Activated CD4-positive, alpha-beta T cell treated with anti-CD3 and anti-CD28 coated beads for 48 hours (primary cell): ENCODE measurements at places on chromosomes 3 and 15.

- peak; percentile 56 for DNase-seq
Observed at GRCh38 chr15:92906563-92907081, 6.5 kb downstream of the CHD2 start.

GRCh38 chr3:108215871-108216270 lies 6.4 kb downstream of the IFT57 start:
- no peak for DNase-seq

DNA sequence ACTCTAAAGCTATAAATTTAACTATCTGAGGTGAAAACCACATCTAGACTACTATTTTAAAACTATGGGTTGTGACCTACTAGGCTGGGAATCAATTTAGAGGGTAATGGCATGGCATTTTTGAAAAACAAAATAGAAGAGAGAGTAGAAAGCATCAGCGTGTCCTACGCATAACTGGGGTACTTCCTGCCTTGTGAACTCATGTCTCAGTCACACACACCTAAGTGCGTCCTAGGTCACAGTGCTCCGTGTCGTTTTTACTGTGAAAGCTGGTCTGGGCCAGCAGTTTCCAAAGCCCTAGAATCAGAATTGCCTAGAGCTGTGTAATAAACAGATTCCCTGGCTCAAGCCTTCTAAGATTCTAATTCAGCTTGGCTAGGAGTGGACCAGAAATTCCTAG lies 32.3 kb downstream of the RFT1 start:
- no peak for DNase-seq

DNA sequence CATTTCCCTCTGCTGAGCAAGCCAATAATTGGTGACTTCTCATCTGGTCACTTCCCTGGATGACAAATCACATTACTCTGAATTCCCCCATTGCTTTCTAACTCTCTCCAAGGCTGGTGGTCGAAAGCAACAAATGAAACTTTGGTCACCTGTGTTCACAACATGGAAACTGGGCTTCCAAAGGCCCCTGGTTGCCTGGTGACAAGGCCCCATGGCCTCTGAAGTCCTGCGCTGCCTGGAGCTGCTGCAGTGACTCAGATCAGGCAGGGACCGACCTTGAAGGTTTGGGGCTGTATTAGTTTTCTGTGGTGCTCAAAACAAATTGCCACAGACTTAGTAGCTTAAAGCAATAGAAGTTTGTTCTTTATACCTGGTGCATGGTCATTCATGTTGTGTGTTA lies 345.3 kb downstream of the WDR72 start:
- DNase-seq = no peak

DNA sequence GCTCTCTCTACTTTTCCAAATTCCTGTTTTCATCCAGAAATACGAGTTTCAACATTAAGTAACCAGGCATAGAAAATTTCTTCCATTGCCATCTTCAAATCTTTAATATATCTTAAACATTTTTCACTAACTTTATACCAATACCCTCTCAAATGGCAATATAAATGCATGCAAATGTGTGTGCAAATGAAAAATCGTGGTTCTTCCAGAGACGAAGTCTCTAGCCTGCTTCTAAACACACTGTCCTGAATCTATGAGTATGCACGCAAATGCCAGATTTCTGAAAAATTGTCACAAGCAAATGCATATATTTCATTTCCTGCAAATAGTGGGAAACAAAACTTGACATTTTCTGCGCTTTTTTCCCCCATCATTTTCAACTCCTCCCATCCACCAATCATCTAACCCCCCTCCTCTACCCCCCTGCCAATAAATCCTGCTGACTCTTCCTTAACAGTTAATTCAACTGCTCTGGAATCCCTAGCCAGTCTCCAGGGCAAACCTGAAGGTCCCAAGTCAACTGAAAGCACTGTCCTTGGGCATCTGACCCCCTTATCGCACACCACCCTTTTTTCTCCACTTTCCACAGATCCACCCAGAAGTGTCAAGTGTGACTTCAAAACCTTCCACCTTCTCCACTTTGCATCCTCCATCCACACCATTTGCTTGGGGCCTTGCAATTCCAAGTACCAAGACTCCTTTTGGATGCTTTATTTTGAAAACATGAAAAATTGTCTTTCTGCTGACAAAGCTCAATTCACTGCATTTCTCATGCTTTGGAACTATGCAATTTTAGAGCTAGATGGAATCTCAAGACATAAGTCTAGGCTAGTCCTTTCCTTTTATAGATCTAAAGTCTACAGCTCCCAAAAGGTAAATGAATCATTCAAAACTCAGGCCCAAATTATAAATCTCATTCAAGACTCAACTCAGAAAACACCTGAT lies 144.7 kb downstream of the OSBPL10 start:
- no peak for DNase-seq

DNA sequence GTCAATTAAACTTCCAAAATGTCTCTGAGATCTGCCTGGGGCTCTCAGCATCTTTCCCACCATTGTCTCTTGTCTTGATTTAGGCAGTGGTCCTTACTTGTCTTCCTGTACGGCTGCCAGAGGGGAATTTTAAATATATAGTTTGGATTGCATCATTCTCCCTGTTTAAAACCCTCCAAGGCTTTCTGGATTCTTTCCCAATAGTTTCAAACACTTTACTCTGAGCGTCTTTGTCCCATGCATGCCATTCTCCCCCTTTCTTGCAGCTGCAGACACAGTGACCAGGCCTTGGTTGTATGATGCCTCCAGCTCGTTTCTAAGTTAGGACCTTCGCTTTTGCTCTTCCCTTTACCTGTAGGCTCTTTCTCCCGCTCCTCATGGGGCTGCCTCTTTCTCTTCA lies 323.3 kb upstream of the CTNNB1 start:
- DNase-seq = no peak

- no peak for DNase-seq
Observed at GRCh38 chr15:48570822-48571221, 74.7 kb downstream of the FBN1 start.

DNA sequence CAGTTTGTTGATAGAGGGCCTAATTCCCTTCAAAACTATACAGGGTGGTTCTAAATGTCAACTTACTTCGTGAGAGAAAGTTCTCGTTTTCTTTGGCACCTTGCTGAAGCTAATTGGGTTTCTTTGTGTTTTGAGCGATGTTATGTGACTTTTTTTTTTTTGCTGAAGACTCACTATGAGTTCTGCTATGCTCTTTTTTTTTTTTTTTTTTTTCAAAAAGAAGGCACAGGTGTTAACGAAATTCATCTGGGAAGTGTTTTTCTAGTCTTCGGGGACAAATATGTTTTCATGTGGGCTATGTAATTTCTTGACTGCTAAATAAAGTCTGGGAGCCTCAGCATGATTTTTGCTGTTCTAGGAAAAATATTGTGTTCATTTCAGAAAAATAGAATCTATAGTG lies 81.5 kb downstream of the PEX5L start:
- no peak for DNase-seq

DNA sequence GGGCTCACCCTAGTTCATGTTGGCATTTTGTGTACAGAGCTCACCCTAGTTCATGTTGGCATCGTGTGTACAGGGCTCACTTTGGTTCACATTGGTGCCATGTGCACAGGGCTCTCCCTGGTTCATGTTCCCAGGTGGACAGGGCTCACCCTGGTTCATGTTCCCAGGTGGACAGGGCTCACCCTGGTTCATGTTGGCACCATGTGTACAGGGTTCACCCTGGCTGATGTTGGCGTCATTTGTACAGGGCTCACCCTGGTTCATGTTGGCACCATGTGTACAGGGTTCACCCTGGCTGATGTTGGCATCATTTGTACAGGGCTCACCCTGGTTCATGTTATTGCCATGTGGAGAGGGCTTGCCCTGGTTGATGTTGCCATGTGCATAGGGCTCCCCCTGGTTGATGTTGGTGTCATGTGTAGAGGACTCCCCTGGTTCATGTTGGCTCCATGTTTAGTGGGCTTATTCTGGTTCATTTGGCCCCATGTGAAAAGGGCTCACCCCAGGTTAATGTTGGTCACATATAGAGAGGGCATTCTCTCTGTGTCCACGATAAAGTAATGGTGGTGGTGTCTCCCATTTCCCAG lies 31.7 kb upstream of the NR2C2 start:
- no peak for DNase-seq
